Body of pancreas (tissue), 4 donors: ENCODE measurements at places on chromosomes 6 and 20.
A peak's percentile ranks its signal among the peaks of the same experiment; 100 is the strongest.

GRCh38 chr6:85756982-85757381 lies 114.3 kb upstream of the SYNCRIP start:
- peak; percentile 3 for DNase-seq

- DNase-seq = no peak
Measured at GRCh38 chr20:63525185-63525584, 4.6 kb downstream of the PPDPF start.

DNA sequence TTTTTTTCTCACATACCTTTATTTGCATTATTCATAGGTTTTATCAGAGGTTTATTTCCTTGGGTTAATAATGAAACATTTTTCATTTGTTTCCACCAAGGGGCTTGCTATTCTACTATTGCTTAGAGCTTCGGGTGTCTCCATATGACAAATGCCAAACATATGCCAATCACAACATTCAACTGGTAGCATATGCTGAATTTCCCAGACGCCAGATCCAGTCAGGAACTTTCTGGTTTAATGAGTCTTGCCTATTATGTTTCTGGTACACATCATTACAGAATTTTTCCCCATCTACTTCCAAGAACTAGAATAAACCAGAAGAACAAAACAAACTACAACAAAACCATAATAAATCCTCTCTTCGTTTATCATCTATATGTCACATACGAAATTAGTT lies 180.7 kb downstream of the PRKN start:
- DNase-seq = peak; percentile 49

- DNase-seq = no peak
Measured at GRCh38 chr6:41228096-41228495, at the start of gene TREML4. TSS of gene TREML4 (plus strand) at chr6:41228349. CDS start at chr6:41228428, 79 bp downstream.

- DNase-seq = no peak
Measured at GRCh38 chr6:33958526-33959328, 154.9 kb upstream of the MLN start.

GRCh38 chr6:12911427-12911826 lies 194.9 kb downstream of the PHACTR1 start:
- DNase-seq = no peak

- no peak for DNase-seq
Measured at GRCh38 chr6:144285548-144285797, 338 bp downstream of the UTRN start.

GRCh38 chr6:26317503-26317902 lies 47.5 kb upstream of the BTN3A2 start:
- no peak for DNase-seq

DNA sequence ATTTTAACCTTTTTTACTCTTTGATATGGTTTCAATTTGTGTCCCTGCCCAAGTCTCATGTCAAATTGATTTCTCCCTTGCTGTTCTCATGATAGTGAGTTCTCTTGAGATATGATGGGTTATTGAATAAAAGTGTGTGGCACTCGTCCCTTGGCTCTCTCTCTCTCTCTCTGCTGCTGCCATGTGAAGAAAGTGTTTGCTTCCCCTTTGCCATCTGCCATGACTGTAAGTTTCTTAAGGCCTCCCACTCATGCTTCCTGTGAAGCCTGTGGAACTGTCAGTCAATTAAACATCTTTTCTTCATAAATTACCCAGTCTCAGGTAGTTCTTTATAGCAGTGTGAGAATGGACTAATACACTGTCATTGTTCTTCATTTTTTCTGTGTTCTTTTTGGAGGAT lies 48.5 kb downstream of the LIN28B start:
- DNase-seq = no peak

GRCh38 chr6:52534966-52535390 lies 41.9 kb downstream of the TRAM2 start:
- DNase-seq = no peak

DNA sequence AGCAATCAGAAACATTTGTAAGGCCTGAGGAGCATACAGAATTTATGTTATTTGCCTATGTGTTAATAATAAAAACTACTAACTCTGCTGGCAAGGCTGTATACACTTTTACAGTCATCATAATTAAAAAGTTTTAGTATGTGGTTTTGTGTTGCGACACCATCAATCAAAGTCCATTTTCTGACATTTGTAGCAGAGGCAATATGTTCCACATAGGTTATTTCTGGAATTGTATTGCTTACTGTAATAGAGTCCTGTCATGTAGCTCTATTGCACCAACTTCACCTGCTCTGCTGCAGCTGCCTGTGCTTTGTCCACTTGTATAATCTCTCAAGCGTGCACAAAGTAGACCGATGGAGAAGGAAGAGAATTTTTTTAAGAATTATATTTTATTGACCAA lies 501.8 kb downstream of the HACE1 start:
- no peak for DNase-seq

DNA sequence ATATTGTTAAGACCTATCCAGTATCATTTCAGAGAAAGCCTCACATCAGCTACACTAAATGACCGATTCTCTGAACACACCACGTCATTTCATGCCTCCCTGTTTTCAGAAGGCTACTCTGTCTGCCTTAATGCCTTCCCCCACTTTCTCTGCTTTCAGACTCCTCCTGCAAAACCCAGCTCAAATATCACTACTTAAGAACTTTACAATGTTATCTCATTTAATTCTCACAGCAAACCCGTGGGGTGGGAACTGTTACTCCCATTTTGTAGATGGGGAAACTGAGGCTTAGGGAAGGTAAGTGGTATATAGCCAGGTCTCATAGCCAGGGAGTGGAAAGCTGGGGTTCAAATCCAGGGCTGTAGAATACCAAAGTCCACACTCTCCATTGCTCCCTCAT lies 2.8 kb downstream of the CYP24A1 start:
- DNase-seq = no peak

GRCh38 chr6:90536520-90536919 lies 50.4 kb downstream of the MAP3K7 start:
- DNase-seq = no peak

DNA sequence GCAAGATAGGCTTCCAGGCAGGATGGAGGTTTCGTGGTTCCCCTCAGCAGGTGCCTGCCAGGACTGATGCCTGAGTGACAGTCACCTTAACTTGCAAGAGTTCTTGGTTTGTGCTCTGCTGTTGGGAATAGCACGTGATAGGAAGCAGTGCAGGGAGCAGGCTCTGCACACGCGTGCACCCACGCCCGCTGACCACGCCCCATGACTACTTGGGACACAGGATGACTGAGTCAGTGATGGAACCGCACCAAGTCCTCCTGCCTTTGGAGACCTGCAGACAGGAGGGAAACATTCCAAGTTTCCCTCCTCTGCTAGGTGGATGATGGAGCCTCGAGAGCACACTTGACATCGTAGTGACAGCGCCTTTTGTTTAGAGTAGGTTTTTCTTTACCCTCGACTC lies 164.2 kb downstream of the DTNBP1 start:
- DNase-seq = no peak
